ENCODE measurements at places on chromosomes 1 and 21. TPM values are rescaled to one million over a fixed set of nuclear protein-coding genes. Genes with fewer than 3 reads are reported as not detected.

Gene CADM3
- total RNA-seq, result not detected

Gene MROH7
- 0.07 TPM for total RNA-seq

Gene SPRR1A
- total RNA-seq, result not detected

Gene OVAAL
- total RNA-seq, result not detected

Gene TMEM69
- 38.7 TPM for total RNA-seq

Gene KLHDC9
- total RNA-seq, result not detected

Gene CFHR3
- not detected for total RNA-seq

Gene HPCAL4
- 0.44 TPM for total RNA-seq

Gene SLC2A5
- not detected for total RNA-seq

Gene TENT5C
- 3.5 TPM for total RNA-seq

Gene BATF3
- 100.0 TPM for total RNA-seq

Gene RGS7
- not detected for total RNA-seq

Gene SPATA45
- not detected for total RNA-seq

Gene CREG1
- total RNA-seq, result 12.3 TPM

Gene FCRL5
- not detected for total RNA-seq

- no peak for DNase-seq
Measured at GRCh38 chr21:31201144-31201543, 142.9 kb downstream of the TIAM1 start.

GRCh38 chr21:17491716-17492414, 21.0 kb upstream of the CXADR start:
- no peak for DNase-seq

DNA sequence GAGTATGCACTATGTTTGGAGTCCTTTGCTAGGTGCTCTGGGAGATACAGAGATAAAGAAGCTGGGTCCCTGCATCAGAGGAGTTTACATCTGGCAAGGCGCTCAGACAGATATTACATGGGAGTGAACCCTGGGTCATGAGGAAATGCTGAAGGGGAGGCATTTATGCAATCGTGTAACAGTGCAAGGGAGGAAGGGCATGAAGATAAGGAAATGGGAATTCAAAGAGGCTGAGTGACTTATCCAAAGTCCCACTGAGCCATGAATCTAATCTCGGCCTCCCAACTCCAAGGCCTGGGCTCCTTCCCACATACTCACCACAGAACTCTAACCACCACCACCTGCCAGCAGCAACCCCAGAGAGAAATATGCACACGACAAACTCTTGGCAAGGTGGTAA, 51.6 kb downstream of the FAM163A start:
- DNase-seq, result no peak

DNA sequence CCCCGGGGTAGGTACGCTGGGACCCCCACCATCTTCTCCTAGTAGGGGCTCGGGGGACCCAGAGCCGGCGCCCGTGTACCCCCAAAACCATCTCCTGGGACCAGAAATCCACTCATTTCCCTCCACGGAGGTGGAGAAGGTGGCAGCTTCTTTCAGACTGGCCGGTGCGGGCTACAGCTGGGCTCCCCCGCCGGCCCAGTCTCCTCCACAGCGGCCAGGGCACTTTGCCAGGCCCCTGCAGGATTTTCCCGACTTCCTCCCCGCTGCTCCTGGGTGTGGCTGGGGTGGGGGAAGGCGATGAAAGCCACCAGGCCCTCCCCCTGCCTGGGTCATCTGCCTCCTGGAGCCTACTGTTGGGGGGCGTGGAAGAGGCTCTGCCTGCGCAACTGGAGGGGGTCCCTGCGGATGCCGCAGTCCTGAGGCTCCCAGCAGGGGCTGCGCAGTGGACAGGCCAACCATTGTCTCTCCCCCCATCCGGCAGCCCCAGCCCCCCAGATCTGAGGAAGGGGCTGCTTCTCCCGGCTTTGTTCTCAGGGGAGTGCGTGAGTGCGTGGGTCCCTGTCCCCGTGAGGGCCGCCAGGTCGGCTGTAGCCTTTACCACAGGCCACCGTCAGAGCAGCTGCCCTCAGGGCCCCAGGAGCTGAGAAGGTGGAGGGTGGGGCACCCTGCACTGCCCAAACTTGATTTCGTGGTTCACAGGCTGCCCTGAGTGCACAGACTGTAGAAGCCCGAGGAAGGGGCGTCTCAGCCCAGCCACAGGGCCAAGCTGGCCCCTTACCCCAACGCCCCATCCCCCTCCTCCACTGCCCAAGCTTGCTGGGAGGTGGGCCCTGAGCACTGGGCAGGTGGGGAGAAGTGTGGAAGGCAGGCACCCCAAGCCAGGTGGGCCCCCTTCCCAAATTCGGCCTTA, 1.3 kb downstream of the AGRN start:
- no peak for DNase-seq

- no peak for DNase-seq
Measured at GRCh38 chr1:245469734-245470133, 314.9 kb downstream of the KIF26B start.

GRCh38 chr1:8533124-8533523, 215.2 kb downstream of the SLC45A1 start:
- DNase-seq, result peak; percentile 67

DNA sequence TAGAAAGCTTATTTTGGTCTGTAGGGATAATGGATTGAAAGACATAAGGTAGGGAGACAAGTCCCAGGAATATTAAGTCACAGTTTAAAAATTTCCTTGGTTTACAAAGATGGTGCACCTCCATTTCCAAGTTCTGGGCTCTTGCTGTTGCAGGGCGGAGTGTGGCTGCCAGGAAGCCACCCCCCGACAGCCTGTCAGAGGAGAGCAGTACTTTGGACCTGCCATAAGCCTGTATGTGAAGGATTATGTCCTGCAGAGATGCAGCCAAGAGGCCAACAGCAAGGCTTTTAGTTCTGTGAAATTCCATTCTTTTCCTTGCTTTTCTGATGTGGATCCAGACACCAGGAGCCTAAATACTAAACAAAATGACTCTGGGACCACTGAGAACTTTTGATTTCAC, 31.9 kb upstream of the GTF2B start:
- DNase-seq, result no peak

DNA sequence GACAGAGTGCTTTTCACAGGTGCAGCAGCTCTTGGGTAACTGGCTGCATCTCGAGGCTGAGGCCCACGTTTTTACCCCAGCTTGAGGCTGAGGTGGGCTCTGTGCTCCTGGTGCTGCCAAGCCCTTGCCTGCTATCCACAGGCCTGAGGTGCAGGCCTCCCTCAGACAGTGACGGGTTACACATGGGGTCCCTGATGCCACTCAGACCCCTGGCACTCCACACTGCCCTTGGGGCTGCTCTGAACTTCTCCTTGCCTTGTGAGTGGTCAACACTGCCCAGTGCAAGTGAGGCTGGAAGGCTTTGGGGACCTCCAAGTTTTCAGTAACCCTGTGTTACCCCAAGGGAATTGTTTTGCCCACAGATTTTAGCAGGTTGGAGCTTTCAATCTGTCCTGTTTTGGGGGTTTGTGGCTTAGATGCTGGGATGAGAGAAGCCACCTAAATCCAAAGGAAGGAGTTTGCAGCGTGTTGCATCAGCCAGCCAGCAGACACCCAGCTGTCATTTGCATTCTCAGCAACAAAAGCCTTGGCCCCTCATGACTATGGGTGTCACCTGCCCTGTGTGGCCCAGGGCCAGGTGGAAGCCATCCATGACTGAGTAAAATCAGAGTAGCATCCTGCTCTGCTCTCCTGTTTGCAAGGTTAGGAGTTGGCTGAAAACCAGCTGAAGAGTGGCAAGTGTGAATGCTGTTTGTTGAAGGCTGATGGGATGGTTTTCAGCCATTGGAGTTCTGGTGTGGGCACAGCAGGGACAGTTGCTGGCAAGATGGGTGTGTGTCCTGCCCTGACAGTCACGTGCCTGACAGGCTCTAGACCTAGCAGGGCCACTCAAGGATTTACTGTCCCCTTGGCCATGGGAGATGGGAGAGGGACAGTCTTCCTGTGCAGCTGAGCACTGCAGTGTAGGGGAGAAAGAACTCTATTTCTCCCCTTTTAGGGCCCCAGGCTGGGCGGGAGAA, 3.2 kb downstream of the RNF187 start:
- DNase-seq, result peak; percentile 61

- no peak for DNase-seq
Measured at GRCh38 chr1:95512925-95513324, 278.9 kb downstream of the RWDD3 start.

- no peak for DNase-seq
Measured at GRCh38 chr21:38494251-38494642, 4.0 kb downstream of the ERG start.

DNA sequence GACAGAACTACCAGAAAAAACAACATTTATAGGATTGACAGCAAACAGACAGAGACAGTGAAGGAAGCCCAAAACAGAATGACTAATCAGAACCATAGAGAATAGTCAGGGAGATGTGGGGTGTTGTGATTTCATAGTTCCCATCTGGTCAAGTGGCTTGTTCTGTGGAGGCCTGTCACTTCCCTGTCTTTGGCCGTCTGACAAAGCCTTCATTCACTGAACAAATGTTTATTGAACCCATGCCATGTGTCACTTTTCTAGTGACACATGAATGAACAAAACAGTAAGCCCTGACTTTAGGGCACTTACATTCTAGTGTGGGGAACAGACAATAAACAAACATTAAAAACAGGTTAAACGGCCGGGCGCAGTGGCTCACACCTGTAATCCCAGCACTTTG, 3.2 kb upstream of the SRRM1 start:
- no peak for DNase-seq

DNA sequence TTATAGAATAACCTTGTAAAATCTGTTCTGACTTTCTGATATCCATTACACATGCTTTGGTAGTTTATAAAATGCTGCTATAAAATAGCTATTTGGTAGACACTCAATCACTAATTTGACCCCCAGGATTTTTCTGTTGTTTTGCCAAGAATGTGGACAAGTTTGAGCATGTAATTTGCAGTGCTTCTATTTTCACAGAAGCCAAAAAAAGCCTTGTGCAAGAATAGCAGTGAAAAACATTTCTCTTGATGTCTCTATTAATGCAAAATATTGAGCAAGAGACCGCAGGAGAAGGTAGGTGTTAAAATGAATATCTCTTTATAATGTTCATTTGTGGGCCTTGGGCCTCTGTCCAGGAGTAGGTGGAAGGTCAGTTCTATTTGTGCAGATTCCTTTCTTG, 22.5 kb downstream of the MAP3K7CL start:
- DNase-seq, result no peak

GRCh38 chr1:109802136-109802900, 38.6 kb upstream of the EPS8L3 start:
- peak; percentile 91 for DNase-seq

DNA sequence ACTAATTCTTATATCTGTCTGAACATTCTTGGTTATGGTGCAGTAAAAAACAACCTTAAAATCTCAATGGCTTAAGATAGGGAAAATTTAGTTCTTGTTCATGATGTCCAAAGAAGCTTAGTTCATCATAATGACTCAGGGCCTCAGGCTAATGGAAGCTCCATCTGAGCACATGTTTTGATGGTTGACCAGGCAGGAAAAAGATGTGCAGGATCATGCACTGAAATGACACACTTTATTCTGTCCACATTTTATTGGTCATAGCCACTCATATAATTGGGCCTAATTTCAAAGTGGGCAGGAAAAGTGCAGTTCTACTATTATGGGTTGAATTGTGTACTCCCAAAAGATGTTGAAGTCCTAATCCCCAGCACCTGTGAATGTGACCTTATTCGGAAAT, 198.2 kb downstream of the CENPF start:
- DNase-seq, result no peak

DNA sequence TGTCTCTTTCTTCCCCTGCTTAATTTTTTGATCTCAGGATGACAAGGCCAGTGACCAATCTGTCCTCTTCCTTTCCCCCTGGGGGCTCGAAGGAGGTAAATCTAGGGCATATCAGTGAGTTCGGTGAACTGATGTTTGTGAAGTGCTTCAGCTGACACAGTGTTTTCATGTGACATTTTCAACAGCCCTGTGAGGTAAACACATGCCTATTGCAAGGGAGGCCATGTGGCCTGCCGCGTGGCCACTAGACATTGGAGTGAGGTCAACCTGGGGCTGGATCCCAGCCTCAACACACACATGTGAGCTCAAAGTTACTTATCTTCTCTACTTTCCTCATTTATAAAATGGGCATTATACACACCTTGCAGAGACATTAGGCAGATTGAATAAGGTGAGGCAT, 126.3 kb downstream of the PLPP3 start:
- DNase-seq, result no peak

GRCh38 chr1:97159342-97159741, 437.8 kb downstream of the PTBP2 start:
- no peak for DNase-seq

DNA sequence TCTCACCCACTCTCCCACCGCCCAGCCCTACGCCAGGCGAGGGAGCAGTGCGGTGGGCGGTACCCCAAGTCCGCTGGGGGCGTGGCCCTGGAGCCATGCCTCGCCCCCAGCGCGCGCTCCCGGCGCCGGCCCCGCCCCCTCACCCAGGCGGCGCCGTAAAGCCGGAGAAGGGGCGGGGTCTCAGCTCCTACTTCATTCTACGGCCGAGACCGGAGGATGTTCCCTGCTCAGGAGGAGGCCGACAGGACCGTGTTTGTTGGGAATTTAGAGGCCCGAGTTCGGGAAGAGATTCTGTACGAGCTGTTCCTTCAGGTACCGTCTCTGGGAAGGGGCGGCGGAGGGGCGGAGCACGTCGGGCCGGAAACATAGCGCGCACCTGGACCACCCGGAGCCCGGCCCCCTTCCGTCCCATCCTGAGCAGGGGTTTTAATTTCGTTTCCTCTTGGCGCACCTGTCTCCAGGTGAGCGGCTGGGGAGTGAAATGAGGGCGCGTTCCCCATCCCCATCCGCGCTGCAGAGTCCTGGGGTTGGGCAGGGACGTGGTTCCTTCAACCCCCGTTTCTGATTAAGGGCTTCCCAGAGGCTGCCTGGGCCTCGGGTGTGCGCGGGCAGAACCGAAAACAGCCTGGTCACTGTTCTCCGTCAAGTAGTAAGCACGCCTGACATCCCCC, at the start of gene RBM11:
RBM11 (plus strand) TSS at position 187 of the 671 bp plus-strand sequence; CDS start at position 217, 30 bp downstream.
- DNase-seq, result peak; percentile 91

DNA sequence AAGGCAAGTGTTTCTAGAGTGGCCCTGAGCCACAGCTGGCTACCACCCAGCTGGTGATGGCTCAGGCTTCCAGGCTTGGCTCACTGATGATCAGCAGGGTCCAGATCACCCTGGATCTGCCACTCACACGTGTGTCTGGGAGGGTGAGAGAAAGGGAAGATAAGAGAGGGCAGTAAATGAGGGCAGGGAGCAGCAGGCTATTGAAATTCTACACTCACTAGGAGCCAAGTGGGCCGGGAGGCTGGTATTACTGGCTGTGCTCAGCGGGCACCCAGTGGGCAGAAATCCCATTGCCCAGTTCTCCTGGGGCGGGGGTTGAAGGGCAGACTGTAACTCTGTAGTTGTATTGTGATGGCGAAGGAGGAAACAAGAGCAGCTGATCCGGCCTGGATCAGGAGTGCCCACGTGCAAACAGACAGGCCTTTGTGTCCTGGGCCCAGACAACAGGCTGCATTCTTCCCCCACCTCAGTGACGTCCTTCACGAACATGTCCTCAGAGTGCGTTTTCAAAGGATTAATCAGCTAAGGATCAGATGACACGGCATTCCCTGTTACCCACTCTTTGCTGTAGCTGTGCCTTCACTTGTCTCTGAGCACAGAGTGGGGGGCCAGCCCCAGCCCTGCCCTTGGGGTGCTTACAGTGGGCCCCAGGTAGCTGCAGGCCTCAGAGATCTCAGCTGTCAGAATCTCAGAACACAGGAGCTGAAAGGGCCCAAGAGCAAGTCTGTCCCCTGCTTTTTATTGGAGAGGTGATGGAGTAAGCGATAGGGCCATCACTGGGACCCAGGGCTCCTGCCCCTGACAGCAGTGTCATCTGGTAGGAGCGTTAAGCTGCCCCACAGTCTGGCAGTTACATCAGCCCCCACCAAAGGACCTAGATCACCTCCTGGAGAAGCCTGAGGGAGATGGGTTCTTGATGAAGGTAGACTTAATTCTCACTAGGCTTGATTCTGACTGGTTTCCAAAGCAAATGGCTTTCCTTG, 60.5 kb downstream of the ATP1A1 start:
- DNase-seq, result no peak

- DNase-seq, result no peak
Measured at GRCh38 chr1:115718011-115718754, 50.3 kb downstream of the CASQ2 start.
